ENCODE measurements at places on chromosomes 3 and 15.

- peak; percentile 26 for DNase-seq
Observed at GRCh38 chr3:126982126-126982470, 817 bp upstream of the PLXNA1 start.

DNA sequence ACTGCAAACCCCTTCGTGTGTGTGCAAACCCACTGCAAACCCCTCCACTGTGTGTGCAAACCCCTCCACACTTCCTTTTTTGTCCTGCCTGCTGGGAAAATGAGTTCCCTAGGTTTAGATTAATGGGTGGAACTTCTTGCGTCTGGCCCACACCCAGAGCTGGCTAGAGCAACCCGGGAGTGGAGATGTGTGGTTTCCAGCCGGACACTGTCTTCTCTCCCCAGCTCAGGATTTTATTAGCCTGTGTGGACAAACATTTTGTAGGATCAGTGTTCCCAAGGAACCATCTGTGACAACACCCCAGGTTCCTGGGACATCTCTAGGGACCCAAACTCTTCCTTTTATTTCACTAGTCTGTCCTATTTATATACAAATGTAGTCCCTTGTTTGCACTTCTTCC lies 9.6 kb upstream of the LRRK1 start:
- no peak for DNase-seq

DNA sequence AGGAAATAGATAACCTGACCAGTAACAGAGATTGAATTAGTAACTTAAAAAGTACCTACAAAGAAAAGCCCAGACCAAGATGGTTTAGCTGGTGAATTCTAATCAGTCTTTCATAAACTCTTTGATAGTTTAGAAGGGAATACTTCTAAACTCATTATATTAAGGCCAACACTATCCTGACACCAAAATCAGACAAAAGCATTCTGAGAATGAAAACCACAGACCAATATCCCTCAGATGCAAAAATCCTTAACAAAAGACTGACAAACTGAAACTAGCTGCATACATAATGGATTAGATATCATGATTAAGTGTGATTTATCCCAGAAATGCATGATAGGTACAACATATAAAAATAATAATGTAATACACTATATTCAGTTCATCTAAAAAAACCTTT lies 115.6 kb downstream of the RFX7 start:
- DNase-seq: peak; percentile 3

- DNase-seq: peak; percentile 58
Observed at GRCh38 chr3:184679056-184679816, 32.6 kb downstream of the MAGEF1 start.

DNA sequence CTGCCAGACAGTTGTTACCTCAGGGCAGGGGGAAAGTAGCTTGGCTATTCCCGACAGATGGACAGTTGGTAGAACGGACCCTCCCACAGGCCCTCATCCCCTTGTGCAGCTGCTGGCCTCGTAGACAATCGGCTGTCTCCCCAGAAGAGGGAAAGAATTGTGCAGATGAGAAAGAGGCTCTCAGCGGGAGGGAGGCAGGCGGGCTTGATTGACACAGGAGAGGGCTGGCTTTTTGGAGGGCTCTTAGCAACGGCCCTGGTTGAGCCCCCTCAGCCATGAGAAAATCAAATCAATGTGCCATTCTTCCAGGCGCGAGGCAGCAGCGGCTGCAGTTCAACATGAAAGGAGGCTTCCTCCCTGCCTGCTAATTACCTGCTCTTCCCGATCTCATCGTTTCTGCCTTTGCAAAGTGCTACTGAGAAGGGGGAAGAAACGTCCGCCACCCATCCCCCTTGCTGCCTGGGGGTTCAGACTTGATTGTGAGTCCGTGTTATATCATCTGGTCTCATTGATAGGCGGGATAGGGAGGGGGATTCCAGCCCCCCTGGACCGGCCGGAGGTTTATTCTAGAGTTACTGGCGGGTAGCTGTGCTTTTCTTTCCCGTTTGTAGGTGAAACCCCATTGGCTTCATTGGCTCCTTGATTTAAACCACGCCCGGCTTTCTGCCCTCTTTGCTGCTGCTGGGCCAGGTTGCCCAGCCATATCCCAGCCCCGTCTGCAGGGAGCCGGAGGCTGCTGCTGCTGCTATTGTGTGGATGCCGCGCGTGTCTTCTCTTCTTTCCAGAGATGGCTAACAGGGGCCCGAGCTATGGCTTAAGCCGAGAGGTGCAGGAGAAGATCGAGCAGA lies at the start of gene TAGLN3:
Gene TAGLN3, plus strand, starts transcription at position 287 of the 848 bp plus-strand sequence. Its CDS starts 501 bp downstream, at position 788.
- no peak for DNase-seq

GRCh38 chr15:92277776-92278175 lies 115.9 kb upstream of the ST8SIA2 start:
- DNase-seq: peak; percentile 3

- DNase-seq: no peak
Observed at GRCh38 chr3:197030379-197031314, 1.0 kb upstream of the MELTF start.

GRCh38 chr3:66302288-66302687 lies 81.5 kb downstream of the SLC25A26 start:
- DNase-seq: no peak
